Left ventricle myocardium superior (tissue), 1 donor: ENCODE measurements at places on chromosomes 1 and 21.

GRCh38 chr1:103106426-103107341 is 1.6 kb downstream of the COL11A1 start:
- no peak for DNase-seq

DNA sequence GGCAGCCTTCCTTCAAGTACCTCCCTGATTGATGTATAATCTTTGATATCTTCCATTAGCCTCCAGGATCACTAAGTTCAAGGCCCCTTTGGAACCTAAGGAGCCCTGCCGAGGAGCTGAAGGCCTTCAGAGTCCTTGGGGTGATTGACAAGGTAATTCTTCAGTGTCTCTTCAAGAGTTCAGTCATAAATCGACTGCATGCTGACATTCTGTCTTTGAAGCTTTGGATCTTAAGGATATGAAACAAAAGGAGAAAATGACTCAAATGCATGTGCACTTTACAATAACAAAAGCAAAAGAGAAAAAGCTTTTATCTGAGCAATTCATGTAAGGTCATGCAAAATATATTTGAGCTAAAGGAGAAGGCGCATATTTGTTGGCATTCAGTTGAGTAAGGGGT is 125.3 kb downstream of the RPS6KC1 start:
- no peak for DNase-seq

DNA sequence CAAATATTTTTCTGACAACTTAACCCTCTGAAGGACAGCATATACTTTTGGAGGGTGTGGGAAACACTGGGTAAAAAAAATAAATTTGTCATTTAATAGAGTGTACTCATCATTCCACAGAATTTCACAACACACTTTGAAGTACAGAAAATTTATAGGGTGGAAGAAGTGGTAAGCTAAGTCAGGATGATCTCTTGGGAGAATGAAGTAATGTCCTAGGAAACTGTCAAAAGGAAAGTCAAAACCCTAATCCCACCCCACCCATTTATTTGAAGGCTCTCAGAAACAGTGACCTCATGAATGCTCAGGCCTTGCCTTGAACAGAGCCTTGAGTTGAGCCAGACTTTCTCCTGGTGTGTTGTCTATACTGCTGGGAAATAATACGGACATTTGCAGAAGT is 7.3 kb upstream of the UAP1 start:
- DNase-seq, result no peak

DNA sequence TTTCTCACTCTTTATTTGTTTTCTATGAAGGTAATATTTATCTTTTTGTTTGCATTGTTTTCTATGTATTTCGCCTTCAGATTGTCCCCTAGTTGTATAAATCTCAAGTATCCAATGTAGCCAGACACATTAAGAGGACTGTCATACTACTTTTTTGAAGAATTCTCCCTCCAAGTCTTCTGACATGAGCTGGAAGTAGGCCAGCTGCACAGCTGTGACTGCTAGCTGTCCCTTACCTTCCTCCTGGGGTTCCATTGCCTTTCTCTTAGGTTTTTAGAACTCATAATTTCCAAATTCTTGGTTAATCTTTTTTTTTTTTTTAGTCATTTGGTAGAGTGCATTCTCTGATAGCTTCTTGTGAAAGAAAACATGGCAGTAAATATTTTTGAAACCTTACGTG is 46.2 kb downstream of the MTR start:
- peak; percentile 29 for DNase-seq

GRCh38 chr1:89575207-89575606 is 50.6 kb downstream of the LRRC8B start:
- no peak for DNase-seq

DNA sequence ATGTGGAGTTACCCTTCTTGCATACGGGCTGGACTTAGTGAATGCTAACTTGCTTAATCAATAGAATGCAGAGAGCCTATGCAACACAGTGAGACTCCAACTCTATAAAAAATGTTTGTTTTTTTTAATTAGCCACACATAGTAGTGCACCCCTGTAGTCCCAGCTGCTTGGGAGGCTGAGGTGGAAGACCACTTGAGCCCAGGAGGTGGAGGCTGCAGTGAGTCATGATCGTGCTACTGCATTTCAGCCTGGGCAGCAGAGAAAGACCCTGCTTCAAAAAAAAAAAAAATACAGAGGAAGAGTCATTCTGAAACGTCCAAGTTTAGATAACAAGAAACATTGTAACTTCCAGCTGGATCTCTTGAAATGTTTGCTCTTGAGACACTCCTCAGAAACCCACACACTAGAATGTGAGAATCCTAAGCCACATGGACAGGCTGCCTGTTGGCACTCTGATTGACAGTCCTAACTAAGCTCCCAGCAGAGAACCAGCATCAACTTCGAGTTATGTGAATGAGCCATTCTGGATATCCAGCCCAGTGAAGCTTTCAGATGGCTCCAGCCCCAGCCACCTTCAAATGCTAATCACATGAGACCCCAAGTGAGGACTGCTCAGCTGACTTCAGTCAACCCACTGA is 20.0 kb upstream of the CAP1 start:
- DNase-seq, result no peak

DNA sequence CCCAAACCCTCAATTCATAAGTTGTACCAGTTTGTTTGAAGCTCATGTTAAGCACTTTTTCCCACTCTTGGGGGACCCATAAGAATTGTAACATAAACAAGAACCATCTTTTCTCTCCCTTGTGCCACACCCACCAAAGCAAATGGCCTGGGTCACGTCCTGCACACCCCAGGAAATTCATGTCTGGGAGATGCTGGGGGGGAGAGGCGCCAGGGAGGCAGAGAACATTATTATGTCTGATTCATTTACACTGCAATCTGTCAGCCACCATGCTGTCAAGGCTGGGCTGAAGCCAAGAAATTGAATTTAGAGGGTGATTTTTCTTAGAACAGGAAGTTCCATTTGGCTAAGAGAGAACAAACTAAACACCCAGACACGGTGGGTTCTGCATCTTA is 37.2 kb upstream of the IPO9 start:
- peak; percentile 56 for DNase-seq
